ENCODE measurements at places on chromosomes 1 and 21.
A peak's percentile ranks its signal among the peaks of the same experiment; 100 is the strongest.

- DNase-seq: peak; percentile 92
Observed at GRCh38 chr1:164651351-164651951, 92.5 kb downstream of the PBX1 start.

- peak; percentile 47 for DNase-seq
Observed at GRCh38 chr1:171877701-171878100, 36.4 kb downstream of the DNM3 start.

GRCh38 chr1:29858646-29859045 is 622.3 kb downstream of the PTPRU start:
- DNase-seq: no peak

DNA sequence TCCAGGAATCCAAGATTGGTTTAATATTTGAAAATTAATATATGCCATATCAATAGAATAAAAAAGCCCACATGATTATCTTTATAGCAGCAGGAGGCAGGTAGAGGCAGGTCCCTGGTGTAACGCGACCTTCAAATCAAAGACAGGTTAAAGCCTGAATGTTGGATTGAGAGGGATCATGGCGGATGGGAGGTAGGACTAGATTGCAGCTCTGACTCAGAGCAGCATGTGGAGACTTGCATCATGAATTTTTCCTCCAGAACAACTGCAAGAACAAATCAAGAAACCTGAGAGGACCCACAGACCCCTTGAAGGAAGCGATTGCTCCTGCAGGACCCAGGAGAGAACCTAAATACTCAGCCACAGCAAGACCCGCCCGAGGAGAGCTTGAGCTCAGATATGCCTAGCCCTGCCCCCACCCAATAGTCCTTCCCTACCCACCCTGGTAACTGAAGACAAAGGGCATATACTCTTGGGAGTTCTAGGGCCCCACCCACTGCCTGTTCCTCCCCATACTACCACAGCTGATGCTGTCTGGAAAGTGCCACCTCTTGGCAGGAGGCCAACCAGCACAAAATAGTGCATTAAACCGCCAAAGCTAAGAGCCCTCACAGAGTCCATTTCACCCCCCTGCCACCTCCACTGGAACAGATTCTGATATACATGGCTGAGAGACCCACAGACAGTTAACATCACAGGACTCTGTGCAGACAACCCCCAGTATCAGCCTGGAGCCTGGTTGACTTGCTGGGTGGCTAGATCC is 19.5 kb downstream of the S100B start:
- no peak for DNase-seq

- no peak for DNase-seq
Observed at GRCh38 chr21:36465478-36465877, 14.4 kb downstream of the CLDN14 start.

DNA sequence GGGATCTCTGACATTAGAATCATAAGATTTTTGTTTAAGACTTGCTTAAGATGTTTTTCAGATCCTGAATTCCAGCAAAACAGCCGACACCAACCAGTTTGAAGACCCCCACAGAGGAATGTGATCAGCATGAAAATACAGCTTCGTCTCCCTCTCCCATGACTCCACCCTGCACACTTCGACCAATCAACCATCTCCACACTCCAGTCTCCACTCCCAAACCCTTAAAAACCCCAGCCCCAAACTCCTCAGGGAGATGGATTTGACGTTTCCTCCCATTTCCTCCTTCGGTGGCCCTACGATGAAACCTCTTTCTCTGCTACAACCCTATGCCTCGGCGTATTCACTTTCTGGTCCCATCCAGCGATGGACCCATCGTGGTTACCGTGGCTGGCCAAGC is 30.1 kb upstream of the KIF26B start:
- DNase-seq: no peak

GRCh38 chr1:181791721-181792120 is 269.8 kb downstream of the ZNF648 start:
- DNase-seq: no peak

DNA sequence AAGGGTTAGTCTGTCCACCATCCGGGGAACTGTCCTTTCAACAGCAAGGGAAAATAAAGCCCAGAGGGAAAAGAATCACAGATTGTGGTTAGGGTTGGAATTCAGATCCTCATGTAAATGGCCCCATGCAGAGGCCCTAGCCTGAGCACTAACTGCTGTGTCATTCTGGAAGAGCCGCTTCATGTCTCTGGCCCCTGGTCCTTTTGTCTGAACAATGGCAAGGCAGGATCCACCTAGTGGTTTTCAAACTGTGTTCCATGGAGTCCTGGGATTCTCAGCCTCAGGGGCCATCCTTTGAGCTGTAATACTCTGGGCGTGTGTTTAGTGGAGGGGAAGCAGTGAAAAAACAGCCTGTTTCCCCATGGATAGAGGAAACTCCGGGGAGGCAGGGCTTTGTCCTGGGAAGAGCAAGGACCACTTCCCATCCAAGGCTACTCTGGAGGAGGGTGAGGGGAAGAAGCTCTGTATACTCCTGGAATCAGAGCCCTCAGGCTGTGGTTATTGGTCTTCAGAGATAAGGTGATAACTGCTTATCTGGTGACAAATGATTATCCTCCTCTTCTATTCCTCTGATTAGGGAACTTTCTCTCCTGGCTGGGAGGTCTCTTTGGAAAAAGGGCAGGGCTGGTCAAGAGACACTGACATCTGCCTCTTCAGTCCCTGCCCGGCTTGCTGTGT is 19.2 kb downstream of the PAX7 start:
- no peak for DNase-seq

GRCh38 chr21:46180079-46180722 is 4.1 kb downstream of the SPATC1L start:
- DNase-seq: no peak

DNA sequence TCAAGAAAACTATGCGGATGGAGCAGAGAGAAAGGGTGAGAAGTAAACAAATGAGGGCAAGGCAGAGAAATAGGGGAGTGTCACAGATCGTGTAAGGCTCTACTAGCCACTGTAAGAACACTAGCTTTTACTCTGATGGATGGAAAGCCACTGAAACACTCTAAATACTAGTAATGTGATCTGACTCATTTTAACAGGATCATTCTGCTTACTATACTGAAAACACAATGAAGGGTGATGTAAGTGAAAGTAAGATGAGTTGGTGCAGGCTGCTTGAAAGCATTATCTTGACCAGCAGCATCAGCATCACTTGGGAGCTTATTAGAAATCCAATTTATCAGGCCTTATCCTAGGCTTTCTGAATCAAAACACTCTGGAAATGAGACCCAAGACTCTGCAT is 32.7 kb downstream of the TUT4 start:
- DNase-seq: no peak

- no peak for DNase-seq
Observed at GRCh38 chr1:25343872-25344271, 5.7 kb downstream of the TMEM50A start.

DNA sequence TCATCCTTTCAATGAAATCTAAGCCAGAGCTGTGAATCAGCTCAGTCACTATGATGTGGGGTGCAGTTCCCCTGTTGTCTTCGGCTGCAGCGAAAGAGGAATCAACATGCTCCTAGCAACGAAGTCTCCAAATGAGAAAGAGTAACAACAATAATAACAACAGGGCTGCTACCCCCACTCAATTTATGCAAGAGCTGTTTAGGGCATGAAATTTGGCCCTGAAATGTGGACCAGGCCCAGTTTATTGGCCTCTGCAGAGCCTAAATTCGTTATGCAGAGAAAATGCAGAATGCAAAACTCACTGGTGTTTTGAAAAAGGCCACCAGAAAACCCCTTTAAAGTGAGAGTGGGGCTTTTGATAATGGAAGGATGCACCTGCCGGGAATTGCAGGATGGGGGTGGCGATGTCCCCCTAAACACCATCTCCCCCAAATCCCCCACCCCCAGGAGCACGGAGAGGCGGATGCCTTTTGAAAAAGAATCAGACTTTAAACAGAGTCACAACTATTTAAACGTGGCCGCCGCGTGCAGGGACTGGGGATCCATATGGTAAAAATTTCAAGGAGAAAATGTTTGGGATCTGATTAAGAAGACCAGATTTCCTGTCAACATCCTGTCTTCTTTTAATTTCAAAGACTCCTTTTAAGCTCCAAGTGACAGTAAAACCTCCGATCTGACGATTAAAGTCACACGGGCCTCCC is 1.9 kb downstream of the RUNX3 start:
- DNase-seq: peak; percentile 31

DNA sequence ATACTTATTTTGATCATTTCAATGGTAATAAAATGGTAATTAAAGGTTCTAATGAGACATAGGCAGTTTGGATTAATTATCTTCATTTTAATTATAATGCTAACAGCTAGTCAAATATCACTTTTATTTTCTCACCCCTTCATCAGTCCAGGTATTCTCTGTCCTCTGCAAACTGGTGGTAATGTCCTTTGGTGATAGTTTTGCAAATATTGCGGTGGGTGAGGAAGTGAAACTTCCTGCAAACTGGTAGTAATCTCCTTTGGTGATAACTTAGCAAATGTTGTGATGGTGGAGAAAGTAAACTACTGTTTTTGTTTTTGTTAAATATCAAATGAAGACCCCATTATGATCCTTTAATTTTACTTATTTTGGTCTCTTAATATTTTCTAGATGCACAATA is 209.0 kb downstream of the AMY1C start:
- DNase-seq: no peak

GRCh38 chr1:20399606-20400180 is 86.3 kb downstream of the CAMK2N1 start:
- no peak for DNase-seq

- no peak for DNase-seq
Observed at GRCh38 chr1:17825273-17826164, 70.4 kb downstream of the ACTL8 start.

DNA sequence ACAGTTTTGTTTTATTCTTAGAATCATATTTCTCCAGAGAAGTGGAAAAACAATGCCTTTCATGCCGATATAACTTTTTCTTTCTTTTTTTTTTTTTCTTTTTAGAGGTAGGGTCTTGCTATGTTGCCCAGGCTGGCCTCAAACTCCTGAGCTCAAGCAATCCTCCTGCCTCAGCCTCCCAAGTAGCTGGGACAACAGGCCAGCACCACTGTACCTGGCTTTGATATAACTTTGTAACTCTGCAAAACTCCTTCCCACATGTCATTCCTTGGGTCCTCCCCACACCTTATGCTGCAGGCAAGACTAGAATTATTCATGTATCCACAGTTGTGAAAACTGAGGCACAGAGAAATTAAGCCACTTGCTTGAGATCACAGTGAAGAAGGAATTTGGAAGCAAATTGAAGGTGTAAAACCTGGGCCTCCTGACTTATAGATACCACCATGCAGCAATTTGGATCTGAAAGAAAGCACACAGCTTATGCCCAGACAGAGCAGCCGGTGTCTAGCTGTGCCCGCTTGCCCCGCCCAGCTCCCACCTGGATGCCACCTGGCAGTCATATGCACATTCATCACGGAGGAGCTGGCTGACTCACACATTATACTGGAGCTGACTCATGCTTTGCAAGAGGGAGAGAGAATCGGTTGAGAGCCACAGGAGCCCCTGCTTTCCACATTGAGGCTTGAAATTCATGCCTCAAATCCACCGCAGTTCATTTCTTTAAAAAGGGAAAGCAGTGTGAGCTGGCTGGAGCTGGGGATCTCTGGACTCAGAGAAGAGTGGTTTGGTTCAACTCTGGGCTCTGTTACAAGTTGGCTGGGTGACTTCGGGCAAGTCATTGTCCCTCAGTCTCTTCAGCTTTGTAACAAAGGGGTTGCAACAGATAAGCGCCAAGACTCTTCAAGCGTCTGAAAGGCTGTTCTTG is 8.3 kb upstream of the SLC2A1 start:
- DNase-seq: peak; percentile 89

DNA sequence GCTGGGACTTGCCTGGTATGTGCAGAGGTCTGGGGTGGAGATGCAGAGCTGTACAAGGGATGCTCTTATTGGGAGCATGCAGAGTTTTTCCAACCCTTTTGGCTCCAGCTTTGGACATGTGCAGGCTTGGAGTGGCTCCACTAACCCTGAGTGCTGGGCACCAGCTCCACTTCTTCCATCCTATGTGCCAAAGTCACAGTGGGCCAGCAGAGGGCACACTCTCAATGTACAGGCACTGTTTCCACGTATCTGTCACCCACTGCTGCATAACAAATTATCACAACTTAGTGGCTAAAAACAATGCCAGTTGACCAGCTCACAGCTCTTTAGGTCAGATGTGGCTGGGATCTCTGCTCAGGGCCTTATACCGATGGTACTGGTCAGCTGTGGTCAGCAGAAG is 631.8 kb downstream of the AJAP1 start:
- DNase-seq: no peak

- no peak for DNase-seq
Observed at GRCh38 chr1:45669379-45669778, 17.0 kb downstream of the GPBP1L1 start.

GRCh38 chr1:156643778-156644092 is 1.8 kb downstream of the BCAN start:
- no peak for DNase-seq

DNA sequence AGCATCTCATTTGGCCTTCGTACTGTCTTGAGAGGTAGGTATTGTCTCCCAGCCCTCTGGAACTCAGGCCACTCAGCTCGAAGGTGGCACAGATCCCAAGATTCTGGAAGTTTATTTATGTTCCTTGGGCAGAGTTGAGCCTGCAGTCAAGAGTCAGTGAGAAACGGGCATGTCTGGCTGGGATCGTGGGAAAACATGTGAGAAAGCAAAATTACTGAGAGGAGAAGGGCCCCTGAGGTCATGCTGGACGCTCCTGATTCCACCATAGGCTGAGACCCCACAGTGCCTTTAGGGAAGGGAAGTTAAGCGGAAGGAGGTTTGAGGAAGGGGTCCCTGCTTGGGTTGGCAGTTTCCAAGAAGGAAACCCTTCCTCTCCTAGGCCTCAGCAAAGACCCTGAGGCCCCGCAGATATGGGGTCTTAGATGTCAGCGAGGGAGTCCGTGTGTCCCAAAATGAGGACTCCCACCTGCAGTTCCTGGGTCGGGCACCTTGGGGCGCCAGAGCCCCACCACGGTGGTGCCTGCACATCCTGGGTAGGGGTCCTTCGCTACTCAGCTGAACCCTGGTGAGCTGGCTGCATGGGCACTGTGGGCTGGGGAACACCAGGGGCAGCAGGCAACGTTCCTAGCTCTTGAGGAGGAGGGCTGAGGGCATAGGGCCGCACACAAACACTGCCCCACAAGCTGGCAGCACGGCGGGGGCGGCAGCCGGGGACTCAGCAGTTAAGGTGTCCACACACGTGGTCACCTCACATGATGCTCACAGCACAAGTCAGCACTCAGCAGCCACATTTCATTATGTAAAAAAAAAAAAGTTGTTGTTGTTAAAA is 12.3 kb upstream of the SEMA4A start:
- no peak for DNase-seq

GRCh38 chr1:183769956-183770815 is 34.7 kb upstream of the RGL1 start:
- DNase-seq: no peak

- no peak for DNase-seq
Observed at GRCh38 chr1:43388613-43389012, 987 bp downstream of the MED8 start.

GRCh38 chr1:222097588-222097987 is 355.7 kb upstream of the DUSP10 start:
- DNase-seq: no peak

DNA sequence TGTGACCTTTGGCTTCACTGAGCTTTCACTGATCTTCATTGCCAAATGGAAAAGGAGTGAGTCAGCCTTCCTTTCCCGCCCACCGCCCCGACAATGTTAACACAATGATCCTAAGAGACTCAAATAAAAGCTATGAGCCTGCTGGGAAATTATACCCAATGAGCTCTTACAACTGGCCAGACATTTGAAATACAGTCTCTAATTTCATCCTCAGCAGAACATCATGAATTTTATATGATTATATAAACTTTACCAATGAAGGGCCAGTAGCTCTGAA is 252.5 kb downstream of the SIPA1L2 start:
- DNase-seq: peak; percentile 41

GRCh38 chr1:93961906-93962305 is 52.7 kb upstream of the GCLM start:
- no peak for DNase-seq

All from small intestine (tissue), 16 donors.